EL (cell line): ENCODE measurements at places on chromosomes 4 and X.

GRCh38 chrX:153319295-153320046 is 2.1 kb downstream of the PNMA6F start:
- no peak for DNase-seq

- no peak for DNase-seq
These were observed 286.4 kb downstream of the BCOR start for GRCh38 chrX:39811376-39811775.

DNA sequence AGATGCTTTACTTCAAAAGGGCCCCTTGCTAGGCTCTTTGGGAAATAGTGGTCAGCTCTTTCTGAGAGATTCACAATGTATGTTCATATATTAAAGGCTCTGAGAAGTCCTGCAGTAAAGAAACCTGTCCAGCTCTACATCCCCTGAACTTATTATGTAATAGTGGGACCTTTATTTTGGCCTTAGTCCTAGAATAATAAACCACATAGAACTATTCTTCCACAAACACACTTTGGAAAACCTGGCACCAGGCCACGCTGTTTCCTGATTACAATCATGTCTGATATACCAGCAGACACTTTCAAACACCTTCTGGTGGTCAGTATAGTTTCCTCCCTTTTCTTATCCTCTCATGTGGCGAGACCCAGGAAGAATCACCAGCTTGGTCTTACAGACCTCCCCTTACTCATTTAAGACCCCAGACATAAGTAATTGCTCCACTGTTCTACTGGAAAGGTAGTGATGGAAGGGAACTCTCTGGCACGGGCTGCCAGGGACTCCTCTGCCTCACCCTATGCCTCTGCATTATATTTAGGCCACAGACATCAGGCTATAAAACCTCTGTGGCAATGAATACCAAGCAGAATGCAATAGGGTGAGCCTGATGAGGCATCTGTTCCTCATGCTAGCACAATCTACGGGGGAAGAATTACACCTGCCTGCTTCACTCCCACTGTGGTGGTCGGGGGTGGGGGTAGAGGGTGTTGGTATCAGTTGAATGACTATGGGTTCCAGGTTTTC is 5.7 kb upstream of the PPEF1 start:
- DNase-seq: no peak

DNA sequence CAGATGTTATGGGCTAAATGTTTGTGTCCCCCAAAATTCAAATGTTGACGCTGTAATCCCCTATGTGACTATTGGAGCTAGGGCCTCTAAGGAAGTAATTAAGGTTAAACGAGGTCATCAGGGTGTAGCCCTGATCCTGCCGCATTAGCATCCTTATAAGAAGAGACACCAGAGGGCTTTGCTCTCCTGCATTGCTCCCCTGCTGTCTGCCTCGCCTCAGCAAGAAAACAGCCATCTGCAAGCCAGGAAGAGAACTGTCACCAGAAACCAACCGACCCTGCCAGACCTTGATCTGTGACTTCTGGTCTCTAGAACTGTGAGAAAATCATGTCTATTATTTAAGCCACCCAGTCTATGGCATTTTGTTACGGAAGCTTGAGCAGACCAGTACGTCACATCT is 331.9 kb downstream of the DCTD start:
- no peak for DNase-seq

- DNase-seq: peak; percentile 25
These were observed 126.6 kb upstream of the SLC4A4 start for GRCh38 chr4:71212216-71212615.

DNA sequence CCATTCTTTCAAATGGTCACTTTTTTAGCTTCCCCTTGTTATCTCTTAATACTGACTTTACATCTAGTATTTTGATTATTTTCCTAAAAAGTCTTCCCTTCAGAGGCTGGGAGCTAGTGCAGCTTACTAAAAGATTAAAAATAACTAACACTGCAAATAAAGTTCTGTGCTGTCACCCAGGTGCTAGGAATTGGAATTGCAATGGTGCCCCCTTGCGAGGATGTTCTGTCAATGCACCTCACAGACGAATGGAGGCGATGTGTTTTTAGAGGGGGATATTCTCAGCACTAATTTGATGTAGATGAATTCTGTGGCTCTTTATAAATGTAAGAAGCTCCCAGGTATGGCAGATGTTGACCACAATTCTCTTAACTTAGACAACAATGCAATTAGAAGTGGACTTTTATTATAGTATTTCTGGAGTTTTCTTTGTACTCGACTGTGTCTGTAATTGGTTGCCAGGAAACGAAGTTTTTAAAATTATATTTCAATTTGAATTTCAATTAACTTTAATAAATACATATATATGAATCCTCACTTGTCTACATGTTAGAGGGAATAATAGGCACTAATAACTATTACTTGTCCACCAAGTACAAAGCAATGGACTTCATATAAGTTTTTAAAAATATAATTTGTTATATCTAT is 22.0 kb upstream of the SMIM31 start:
- DNase-seq: peak; percentile 27

DNA sequence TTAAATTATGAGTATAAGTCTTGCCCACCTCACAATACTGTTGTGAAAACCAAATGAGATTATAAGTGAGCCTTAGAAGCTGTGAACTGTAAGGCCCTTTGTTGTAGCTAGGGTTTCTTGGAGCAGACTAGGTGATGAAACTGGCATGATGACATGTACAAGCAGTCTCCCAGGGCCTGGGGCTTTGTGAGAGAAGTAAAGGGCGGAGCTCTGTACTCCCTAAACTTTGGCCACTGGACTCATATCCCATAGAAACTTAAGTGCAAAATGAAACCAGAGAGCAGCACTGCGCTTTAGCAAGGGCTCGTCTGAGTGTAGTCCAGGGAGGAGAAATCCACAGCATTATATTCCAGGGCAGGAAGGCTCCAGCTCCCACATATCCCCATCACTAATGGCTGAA is 385.6 kb upstream of the FGF16 start:
- no peak for DNase-seq

GRCh38 chr4:83217721-83218522 is 66.7 kb downstream of the COQ2 start:
- DNase-seq: peak; percentile 12

GRCh38 chrX:88613338-88613737 is 133.7 kb upstream of the CPXCR1 start:
- no peak for DNase-seq

GRCh38 chr4:147794787-147795413 is 63.0 kb downstream of the ARHGAP10 start:
- DNase-seq: no peak

GRCh38 chrX:74924449-74925224 is 615 bp downstream of the NEXMIF start:
- DNase-seq: peak; percentile 2

DNA sequence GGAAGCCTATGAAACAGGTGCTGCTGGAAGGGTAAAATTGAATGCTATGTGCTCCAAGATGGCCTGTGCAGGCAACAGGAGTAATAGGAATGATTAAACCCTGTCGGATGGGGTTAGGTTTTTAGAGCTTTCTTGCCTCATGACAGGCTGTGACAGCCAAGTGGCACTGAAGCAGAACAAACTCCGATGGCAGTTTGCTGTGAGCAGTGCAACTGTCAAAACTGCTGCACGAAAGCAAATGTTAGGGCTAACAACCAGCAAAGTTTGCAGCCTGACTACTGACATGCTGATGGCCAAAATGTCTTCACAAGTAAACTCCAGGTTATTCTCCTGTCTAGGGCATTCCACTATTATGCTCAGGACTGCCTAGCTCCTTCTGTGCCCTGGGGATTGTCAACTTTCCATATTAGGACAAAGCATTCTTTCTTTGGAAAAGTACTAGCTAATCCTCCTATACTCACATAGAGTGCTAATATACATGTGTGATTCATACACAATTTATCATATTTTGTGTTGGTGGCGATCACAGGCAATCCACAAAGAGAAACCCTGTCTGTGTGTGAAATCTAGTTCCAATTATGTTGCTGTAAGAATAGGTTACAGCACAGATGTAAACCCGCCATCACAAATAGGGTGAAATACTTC is 486.6 kb upstream of the TENM3 start:
- DNase-seq: no peak
